Nephron progenitor cell (in vitro differentiated cells): ENCODE measurements at places on chromosomes 13 and 19.

- DNase-seq, result no peak
Measured at GRCh38 chr13:28459911-28460310, 35.0 kb downstream of the FLT1 start.

DNA sequence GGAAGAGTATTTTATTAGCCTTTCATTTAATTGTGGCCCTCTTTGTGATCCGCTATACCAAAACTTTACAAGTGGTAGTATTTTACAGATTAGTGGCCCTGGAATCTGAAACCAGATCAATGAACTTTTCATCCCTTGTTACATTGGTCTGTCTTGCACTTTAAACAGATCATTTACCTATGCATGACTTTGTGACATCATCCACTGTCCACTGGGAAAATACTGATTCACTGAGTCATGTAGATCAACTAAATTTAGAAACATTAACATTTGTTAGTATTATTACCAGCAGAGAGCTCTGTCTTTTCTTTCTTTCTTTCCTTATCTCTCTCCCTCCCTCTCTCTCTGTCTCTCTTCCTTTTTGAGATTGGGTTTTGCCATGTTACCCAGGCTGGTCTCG, 17.5 kb downstream of the PCDH8 start:
- DNase-seq, result no peak

GRCh38 chr19:39934584-39935363, at the start of gene FCGBP:
Gene FCGBP (minus strand): TSS chr19:39934634.
- no peak for DNase-seq

DNA sequence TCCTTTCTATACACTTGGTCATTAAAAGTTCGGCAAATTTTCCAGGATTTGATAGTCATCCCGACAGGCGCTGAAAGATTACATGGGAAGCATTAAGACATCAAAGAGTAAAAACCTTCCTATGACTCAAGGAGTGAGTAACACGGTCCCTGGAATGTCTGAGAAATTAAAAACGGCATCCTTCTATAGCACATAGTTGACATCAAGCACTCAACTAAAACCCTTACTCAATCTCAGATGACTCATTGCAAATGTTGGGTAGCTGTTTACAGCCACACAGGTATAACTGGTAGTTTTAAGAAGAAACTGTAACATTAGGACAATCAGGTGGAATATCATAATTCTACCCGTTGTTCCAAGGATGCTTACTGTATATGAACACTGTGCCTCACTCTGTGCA, 6.4 kb upstream of the LGALS13 start:
- no peak for DNase-seq

DNA sequence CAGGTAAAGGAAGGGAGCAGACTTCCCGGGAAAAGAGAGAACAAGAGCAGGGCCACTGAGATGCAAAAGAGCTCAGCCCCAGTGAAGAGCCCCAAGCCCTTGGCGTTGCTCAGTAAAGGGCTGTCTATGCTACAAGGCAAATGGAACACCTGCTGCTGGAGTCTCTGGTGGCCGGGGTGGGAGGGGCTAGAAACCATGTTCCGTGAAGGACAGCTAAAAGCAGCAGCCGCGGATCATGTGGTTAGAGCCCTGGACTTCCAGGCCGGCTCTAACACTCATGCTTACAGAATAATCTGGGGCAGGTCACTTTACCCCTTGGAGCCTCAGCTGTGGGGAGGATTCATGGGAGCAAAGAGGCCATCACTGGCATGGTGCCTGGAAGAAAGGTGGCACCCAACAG, 17.8 kb downstream of the POU2F2 start:
- DNase-seq, result no peak

- DNase-seq, result no peak
Measured at GRCh38 chr19:351976-352625, 7.5 kb upstream of the MIER2 start.

- DNase-seq, result peak; percentile 67
Measured at GRCh38 chr19:49590971-49591730, at the start of gene PRR12. Gene PRR12 (plus strand): TSS chr19:49591182. CDS start chr19:49591655, 473 bp downstream.

GRCh38 chr13:79457948-79458347, 23.0 kb upstream of the NDFIP2 start:
- DNase-seq, result no peak

DNA sequence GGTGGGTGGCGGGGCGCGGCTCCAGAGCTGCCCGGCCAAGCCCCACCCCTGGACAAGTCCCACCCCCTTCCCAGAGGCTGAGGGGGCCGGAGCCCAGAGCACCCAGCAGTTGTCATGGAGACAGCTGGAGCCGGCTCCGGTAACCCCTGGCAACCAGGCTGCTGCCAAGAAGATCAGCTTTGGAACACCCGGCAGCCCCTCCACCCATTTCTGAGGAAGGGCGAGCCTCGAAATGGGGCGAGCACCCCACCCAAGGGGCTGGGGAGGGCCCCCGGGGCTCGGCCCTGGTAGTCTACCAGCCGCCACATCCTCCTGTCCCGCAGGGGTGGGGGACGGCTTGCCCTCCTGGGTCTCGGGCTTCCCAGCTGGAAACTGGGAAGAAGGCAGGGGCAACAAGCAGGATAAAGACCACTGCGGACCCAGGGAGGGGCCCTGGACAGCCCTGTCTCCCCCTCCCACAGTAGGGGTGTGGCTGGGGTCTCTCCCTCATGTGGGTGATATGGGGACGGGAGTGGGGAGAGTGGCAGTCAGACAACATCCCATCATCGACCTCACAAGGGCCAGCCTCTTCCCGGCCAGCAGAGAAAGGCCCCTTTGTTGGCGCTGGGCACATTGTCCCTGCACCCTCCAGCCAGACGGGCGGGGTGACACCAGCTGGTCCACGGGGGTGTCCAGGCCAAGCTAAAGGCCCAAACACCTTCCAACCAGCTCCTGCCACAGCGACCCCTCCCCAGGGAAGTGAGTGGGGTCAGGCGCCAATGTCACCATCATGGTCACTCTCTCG, 1.5 kb downstream of the CERS1 start:
- peak; percentile 69 for DNase-seq

DNA sequence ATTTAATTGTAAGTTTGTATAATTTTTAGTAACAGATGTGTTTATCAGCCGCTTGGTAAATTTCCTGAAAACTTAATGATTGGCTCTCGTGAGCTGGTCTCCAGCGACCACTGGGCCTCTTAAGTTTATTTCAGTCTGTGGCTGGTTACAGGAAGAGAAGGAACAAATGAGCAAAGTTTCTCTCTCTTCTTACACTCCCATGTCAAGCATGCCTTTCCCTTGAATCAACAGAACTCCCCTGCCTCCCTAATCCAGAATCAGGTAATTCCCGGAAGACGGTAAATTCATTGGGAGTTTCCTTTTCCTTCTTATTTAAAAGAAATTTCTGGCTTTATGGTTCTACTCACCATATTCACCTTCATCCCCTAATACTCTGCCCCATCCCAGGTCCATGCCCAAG, 52.5 kb upstream of the POMP start:
- DNase-seq, result no peak

DNA sequence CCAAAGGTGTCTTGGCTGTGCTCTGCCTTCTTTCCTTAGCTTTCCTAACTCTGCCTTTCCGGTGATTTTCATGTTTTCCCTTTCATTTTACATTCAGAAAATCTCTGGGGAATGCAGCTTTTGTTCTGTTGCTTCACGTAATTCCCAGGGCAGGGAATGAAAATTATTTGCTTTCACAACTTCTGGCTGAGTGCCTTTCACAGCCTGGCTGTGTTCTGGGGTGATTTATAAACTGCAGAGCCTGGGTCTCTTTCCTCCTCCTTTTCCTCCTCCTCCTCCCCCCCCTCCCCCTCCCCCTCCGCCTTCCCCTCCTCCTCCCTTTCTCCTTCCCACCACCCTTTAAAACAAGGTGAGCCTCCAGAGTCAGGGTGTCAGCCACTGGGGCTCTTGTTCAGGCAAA, 84.3 kb downstream of the RNASEH2B start:
- DNase-seq, result peak; percentile 19

- no peak for DNase-seq
Measured at GRCh38 chr13:48790199-48790598, 136.5 kb downstream of the CYSLTR2 start.

- no peak for DNase-seq
Measured at GRCh38 chr13:110277357-110277975, 29.5 kb downstream of the COL4A1 start.

DNA sequence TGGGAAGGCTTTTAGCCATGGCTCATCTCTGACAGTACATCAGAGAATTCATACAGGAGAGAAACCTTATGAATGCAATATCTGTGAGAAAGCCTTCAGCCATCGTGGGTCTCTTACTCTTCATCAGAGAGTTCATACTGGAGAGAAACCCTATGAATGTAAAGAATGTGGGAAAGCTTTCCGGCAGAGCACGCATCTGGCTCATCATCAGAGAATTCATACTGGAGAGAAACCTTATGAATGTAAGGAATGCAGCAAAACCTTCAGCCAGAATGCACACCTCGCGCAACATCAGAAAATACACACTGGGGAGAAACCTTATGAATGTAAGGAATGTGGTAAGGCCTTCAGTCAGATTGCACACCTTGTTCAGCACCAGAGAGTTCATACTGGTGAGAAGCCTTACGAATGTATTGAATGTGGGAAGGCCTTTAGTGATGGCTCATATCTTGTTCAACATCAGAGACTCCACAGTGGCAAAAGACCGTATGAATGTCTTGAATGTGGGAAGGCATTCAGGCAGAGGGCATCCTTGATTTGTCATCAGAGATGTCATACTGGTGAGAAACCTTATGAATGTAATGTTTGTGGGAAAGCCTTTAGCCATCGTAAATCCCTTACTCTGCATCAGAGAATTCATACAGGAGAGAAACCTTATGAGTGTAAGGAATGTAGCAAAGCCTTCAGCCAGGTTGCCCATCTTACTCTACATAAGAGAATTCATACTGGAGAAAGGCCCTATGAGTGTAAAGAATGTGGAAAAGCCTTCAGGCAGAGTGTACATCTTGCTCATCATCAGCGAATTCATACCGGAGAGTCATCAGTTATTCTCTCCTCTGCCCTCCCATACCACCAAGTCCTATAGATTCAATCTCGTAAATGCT, 10.7 kb downstream of the ZNF470 start:
- DNase-seq, result no peak

- no peak for DNase-seq
Measured at GRCh38 chr13:99422586-99423220, 78.6 kb upstream of the TM9SF2 start.
